ENCODE measurements at places on chromosomes 5 and 9.

DNA sequence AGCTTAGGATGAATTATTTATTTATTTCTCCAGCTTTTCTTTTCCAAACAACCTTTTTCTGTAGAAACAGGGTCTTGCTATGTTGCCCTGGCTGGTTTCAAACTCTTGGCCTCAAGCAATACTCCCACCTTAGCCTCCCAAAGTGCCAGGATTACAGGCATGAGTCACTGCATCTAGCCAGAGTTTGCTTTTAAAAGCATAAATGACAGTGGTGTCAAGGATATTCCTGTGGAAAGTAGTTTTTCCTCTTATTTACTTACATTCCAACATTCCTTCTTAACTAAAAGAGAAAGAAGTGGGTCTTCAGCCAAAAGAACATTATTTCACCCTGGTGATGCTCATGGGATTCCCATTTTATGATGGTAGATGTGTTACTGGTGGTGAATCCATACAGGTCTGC is 62.4 kb downstream of the GRIA1 start:
- no peak for DNase-seq

DNA sequence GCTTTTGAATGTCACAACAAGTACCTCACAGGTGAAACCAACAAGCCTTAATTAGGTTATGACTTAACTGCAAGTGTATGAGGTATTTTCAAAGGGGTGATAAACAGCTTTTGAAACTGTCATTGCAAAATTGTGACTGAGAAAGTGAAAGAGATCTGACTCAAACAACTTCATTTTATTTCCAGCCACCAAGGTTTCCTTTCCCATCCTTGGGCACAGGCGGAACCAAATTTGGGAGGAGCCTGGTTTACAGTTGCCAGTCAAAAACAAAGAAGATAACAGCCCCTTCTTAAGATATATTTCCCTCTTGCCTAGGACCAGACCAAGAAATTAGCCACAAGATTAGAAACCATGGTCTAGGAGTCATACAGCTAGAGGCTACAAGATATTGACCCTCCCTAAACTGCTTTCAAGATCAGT is 417.1 kb downstream of the CSNK1G3 start:
- no peak for DNase-seq

DNA sequence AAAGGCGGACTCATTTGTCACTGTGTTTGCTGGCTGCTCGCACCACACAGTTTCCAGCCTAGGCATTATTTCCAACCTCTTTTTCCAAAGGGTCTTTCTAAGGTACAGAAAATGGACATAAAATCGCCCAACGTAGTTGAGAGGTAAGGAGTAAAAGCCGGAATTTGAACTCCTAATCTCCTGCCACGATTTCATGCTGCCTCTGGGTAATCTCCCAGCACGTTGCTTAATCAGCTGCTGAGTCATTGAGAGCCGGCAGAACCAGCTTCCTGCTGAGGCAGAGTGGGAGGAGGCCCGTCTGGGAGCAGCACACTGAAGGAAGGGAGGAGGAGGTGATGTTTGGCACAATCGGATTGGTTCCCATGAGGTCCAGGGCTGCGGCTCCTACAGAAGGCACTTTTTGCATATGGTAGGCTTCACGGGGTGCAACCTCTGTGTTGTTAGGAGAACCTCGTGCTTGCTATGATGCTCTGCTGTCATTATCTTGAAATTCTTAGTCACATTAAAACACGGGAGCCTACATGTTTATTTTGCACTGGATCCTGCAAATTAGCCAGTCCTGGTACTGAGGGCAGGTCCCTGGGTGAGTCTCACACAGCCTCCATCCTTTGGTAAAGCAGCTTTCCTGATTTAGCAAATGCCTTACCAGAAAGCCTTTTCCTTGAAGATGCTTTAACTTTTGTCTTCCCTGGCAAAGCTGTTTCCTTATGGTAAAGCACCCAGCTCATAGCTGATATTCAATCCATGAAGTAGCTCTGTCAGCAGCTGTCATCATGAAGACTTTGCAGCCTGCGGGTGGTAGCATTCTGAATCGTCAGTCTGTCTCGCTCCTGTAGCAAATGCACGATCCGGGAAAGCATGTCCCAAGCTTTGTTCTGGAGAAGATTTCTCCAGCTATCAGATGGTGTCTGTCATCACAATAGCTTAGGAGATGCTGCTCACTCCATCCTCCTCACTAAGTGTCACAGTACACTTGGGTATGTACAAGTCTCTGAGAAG is 191.6 kb upstream of the MSX2 start:
- no peak for DNase-seq

DNA sequence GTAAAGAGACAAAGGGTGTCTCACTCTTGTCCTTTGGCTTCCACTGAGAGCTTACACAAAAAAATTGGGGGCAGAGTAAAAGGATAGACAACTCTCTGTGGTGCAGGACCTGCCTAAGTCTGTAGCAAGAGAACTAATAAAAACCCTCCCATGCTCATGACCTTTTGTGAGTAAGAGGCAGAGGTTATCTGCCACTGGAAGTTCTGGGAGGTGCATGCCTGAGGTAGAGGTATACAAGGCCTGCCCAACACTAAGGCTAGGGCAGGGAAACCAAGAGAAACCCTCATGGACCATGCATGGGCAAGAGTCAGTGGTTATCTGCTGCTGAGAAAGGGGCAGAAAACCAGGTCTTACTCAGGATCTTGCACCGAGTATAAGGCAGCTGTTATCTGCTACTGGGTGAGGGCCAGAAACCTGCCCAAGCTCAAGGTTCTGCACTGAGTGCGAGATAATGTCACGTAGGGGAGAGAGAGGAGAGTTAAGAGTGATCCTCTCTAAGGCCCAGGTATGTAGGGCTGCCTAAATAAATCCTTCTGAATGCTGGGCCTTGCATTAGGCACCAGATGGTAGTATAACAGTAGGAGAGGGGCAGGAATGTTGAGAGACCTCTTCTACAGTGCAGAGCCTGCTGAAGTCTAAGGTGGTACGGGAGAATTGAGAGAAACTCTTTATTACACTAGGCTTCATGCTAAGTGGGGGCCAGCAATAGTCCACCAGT is 143.4 kb downstream of the MACROH2A1 start:
- no peak for DNase-seq
